Left colon (tissue), 2 donors: ENCODE measurements at places on chromosomes 12 and 14. TPM values are rescaled to one million over a fixed set of nuclear protein-coding genes. Genes with fewer than 3 reads are reported as not detected.
A peak's percentile ranks its signal among the peaks of the same experiment; 100 is the strongest.

ESR2 gene
- 0.70 TPM for total RNA-seq

DNA sequence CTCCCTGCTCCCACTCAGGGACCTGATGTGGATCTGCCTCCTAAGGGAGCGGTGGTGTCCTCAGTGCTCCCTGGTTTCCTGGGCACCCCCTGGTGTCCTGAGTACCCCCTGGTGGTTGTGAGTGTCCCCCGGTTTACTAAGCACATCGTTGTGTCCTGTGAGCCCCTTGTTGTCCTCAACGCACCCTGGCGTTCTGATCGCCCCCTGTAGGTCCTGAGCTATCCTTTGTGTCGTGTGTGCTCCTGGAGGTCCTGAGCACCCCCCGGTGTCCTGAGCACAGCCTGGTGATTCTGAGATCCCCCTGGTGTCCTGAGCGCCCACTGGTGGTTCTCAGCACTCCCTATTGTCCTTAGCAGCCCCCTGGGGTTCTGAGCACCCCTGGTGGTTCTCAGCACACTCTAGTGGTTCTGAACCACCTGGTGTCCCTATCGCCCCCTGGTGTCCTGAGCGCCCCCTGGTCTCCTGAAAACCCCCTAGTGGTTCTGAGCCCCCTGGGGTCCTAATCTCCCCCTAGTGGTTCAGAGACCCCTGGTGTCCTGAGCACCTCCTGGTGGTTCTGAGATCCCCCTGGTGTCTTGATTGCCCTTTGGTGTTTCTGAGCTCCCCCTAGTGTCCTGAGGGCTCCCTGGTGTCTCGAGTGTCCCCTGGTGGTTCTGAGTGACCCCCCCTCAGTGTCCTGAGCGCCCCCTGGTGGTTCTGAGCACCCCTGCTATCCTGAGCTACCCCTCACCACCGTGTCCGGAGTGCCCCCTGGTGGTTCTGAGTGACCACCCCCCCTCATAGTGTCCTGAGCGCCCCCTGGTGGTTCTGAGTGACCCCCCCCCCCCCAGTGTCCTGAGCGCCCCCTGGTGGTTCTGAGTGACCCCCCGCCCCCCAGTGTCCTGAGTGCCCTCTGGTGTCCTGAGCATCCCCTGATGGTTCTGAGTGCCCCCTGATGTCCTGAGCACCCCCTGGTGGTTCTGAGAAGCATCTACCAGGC, 615.1 kb downstream of the TMEM121 start:
- DNase-seq: no peak

GRCh38 chr12:4433745-4434058, 11.9 kb downstream of the FGF6 start:
- no peak for DNase-seq

DNA sequence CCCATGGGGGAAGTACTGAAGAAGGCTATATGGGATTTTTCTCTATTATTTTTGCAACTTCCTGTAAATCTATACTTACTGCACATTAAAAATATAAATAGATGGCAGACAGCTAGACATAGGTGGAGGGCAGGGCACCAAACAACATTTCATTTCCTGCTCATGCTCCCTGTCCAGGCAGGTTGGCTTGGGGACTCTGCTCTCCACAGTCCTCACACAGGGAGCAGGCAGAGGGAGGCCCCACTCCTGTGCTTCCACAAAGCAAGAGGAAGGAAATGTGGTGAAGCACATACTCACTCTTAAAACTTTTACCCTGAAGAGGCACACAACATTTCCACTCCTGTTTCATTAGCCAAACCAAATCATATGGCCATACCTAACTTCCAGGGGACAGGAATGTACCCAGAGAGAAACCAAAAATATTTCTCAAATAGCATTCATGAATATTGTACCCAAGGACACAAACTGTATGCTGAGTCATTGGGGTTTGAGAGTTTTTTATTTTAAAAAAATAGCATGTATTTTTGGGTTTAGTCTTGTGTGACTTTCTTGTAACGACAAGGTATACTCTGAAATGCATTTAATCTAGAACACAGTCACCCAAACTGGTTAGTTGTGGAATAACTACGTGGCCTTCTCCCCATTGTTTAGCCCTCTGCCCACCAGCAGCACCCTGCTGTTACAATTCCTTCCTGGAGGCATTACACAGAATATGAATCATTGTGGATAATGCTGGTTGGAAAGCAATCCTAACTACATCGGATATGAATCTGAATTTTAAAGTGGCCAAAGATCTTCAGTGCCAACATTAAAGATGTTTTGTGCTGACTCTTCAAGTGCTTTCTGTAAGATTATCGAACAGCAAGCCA, 40.9 kb downstream of the RTN1 start:
- no peak for DNase-seq

IFI27L1 gene
- total RNA-seq: 33.9 TPM

NTF3 gene
- total RNA-seq: 0.59 TPM

- peak; percentile 21 for DNase-seq
Observed at GRCh38 chr12:111440631-111441030, 34.9 kb downstream of the SH2B3 start.

GRCh38 chr12:66956300-66956699, 277.4 kb upstream of the GRIP1 start:
- DNase-seq: no peak

ADCY4 gene
- total RNA-seq: 16.4 TPM

GRCh38 chr12:3227076-3227975, 150.1 kb downstream of the TSPAN9 start:
- DNase-seq: no peak

DNA sequence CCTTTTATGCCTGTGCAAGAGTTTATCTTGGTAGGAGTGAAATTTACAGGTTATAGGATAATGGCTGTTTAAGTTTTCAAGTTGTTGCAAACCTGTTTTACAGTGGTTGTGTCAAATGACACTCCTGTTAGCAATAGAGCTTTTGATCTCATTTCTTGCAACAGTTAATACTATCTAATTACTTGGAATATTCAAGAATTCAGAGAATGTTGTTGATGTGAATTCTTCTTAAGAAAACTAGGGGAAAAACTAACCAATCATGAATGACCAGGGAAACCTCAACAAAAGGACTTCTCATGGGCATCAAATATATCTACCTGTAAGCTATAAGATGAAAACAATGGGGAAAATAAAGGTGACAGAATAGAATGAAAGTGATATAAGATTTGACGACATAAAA, 85.0 kb downstream of the IPO8 start:
- no peak for DNase-seq

DNA sequence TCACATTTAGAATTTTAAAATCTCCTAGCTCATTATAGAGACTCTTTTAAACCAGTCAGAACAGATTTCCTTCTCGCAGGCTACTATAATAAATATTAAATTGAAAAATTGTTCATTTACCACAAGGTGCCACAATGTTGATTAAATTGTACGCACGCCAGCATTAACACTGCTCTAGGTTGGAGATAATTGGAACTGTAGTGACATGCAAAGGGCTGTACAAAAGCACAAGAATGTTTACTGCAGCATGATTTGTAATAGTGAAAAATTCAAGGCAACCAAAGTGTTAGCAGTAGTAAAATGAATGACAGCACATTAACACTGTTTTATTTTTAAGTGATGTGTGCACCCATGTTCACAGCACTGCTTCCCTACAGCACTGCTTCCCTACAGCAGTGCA, 52.5 kb downstream of the TMEM132D start:
- DNase-seq: no peak

- peak; percentile 31 for DNase-seq
Observed at GRCh38 chr14:70317969-70318634, 41.4 kb downstream of the COX16 start.

GRCh38 chr14:50714450-50715073, 46.5 kb upstream of the SAV1 start:
- no peak for DNase-seq

DNA sequence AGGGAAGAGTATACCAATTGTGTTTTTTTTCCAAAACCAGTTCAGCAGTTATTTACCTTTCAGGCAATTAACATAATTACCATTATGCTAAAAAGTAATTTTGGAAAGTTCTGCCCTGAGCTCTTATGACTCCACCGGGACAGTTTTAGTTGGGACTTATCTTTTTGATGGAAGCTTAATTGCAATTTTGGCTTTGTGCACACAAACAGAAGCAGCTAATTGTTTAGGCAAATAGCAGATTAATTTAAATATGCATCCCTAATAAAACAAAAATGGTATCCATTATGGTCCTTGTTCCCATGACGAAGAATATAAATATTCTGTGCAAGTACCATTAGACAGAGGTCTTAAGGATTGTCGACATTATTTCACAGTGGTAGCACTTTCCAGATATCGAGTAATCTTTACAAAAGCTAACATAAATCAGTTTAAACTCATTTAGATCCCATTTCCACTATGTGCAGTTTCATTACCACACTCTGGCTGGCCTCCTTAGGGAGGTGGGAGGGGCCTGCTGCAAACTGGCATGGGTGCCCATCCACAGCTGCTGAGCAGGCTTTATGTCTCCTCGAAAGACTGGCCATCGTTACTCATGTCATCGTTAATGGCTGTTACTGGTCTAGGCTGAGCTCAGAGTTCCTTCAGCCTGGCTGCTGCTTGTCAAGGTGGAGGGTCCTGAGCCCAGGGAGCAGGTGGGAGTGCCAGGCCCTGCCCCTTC, 68.2 kb downstream of the FBXW8 start:
- no peak for DNase-seq

GRCh38 chr12:578748-579419, 84.4 kb downstream of the NINJ2 start:
- no peak for DNase-seq

GRCh38 chr12:132625731-132626430, 7.3 kb downstream of the P2RX2 start:
- no peak for DNase-seq

ANGEL1 gene
- total RNA-seq: 13.2 TPM

DNA sequence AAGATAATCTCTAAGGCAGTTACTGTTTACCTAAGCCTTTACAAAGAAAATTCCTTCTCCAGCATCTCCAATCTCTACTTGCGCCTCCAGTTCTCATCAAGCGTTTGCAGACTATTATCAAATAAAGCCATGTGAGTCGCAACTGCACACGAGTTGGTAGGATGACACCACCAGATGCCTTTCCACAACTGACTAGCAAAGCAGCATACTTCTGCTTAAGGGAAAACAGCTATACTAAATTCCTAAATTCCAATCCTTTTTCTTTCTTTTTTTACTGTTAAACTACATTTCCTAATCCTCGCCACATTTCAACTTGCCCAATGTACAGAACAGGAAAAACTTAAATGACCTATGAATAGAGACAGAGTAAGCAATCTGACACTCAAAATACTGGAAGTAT, 166.7 kb downstream of the ITPR2 start:
- DNase-seq: no peak

DNA sequence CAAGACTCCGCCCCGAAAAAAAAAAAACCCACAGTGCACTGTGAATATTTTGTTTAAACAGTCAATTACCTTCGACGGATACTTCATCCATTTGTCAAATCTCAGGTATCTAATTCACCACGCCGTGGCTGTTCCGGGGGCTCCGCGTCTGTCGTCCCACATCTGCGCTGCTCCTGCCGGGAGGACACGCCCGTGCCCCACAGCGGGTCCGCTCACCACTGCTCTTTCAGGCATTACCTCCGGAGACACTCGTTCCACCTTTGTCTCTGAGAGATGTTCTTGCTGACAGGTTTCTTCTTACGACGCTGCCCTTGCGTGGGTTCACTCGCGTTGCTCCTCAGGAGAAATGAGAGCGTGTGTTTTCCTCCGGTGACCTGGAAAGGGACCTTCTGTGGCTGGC, 46.9 kb upstream of the FBRSL1 start:
- DNase-seq: no peak

NFATC4 gene
- total RNA-seq: 12.8 TPM

NEUROD4 gene
- total RNA-seq: not detected

DNA sequence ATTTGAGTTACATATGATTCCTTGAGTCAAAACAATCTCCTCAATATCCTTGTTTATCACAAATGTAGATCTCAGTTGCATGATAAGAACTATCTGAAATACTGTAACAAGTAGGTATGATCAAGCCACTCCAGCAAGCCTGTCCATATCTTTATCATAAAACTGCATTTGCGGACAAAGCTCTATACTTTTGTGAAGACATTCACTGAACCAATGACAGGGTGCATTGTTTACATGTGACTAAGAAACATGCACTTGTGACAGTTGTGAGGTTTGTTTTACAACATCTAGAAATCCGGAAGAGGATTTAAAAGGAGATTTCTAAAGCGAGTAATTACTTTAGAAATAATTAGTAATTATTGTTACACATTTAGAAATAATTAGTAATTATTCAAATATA, 111.7 kb downstream of the PPP2R5E start:
- no peak for DNase-seq

- peak; percentile 35 for DNase-seq
Observed at GRCh38 chr12:119206348-119207062, 27.8 kb downstream of the HSPB8 start.

GRCh38 chr12:57626921-57627445, 6.0 kb downstream of the B4GALNT1 start:
- no peak for DNase-seq

CACNA2D4 gene
- 5.9 TPM for total RNA-seq

MYO1A gene
- 281 TPM for total RNA-seq

DNA sequence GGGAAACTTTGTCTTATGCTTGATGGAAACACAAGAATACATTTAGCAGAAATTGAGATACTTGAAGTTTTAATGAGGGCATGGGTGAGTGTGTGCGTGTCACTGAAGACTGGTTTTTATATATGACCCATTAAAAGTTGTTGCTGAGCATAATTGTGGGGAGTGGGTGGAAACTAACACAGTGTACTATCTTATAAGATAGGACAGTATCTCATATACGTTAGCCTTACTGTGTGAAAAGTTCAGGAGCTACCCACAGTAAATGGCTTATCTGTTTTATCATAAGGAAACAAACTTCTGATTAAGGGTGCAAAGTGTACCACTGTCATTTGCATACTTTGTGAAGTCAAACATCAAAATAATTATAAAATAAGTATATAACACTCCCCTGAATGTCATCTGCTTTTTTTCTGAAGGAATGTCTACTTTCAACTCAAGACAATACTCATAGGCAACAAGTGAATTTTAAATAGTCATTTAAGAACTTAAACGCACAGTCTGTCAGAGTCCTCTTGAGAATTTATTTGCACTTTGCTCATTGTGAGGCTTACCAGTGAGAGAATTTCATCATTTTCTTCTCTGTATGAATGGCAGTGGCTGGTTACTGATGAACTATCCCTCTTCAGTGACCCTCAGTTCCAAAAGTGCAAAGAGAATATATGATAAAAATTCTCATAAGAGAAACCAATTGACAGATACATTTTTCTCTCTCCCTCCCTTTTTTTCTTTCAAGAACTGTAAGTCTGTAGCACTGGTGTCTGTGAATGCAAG, 4.2 kb downstream of the PDE3A start:
- DNase-seq: no peak

RAPGEF3 gene
- total RNA-seq: 9.7 TPM
